ENCODE measurements at places on chromosomes 2 and 18.

- DNase-seq, result no peak
Measured at GRCh38 chr2:6841537-6842287, 24.0 kb downstream of the CMPK2 start.

GRCh38 chr2:11753452-11753885 is 7.0 kb downstream of the LPIN1 start:
- no peak for DNase-seq

DNA sequence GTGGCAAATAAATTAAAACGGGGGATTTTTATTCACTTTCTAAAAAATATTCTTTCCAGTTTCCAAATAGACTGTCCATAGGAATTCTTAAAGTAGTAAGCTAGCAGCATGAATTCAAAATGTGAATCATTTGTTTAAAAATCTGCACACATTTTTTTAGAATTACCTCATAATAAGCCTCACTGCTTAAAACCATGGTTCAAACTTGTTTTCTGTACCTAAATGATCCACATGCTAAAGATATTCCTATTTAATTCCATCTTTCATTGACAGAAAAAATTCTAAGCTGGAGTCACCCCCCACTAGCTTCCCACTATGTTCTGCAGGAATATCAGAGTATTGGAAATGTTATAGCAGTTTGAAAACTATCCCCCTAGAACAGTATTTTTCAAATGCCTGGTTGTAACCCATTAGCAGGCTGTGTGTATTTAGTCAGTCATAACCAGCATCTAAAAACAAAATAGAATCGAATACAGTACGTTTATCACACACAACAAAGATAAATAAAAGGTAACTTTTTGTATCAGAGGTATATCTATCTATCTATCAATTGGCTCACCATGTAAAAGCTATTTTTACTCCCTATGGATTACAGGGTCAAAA is 11.2 kb upstream of the IKZF2 start:
- DNase-seq, result no peak

GRCh38 chr2:12584338-12584737 is 132.4 kb upstream of the TRIB2 start:
- no peak for DNase-seq

DNA sequence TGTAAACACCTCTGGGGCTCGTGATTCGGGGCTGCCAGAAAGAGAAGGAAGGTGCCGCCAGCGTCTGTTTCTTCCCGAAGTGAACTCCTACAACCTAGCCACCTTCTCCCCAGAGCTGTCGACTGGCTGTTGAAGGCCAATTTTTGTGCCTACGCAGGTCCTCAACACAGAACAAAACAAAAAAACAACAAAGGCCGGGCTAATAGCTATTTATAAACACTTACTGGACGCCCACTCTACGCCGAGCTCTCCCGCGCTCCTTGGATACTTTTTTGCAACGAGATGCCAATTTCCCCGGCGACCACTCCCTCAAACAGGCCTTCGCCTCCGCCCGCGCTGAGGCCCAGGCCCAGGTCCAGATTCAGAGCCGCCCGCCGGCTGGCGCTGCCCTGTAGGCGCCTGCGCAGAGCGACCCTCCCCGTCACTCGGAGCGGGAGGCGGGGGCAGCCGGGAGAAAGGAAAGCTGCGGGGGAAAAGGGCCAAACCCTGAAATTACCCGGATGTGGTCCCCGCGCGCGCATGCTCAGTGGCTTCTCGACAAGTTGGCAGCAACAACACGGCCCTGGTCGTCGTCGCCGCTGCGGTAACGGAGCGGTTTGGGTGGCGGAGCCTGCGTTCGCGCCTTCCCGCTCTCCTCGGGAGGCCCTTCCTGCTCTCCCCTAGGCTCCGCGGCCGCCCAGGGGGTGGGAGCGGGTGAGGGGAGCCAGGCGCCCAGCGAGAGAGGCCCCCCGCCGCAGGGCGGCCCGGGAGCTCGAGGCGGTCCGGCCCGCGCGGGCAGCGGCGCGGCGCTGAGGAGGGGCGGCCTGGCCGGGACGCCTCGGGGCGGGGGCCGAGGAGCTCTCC is at the start of gene SMAD4:
Gene SMAD4, plus strand, starts transcription at position 520 of the 843 bp plus-strand sequence. CDS start 16,834 bp downstream, outside the sequence.
- DNase-seq, result peak; percentile 100

- DNase-seq, result no peak
Measured at GRCh38 chr2:43838560-43839267, at the start of the genes ABCG5 and ABCG8. TSS of gene ABCG5 (minus strand) at chr2:43838839. CDS start at chr2:43838679, 160 bp downstream. TSS of gene ABCG8 (plus strand) at chr2:43838971. CDS start at chr2:43839054, 83 bp downstream.

Data from WERI-Rb-1 (cell line).